ENCODE measurements at places on chromosomes 1 and 21.

DNA sequence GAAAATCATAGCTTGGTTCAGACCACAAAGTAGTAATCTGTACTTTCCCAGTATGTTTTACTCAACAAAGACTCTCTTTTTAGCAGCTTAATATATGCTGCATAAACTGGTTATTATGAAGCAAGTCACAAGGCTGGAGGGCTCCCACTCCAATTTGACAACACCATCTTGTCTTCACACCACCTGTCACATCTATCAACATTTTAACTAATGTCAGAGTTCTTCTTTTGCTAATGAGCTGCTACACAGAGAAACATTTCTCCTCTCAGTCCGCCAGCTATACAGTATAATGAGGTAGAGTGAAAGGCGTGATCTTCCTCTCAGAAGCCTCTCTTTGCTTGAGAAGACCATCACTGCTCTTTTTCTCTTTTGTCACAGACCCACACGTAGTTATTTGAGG, 230.1 kb downstream of the BARHL2 start:
- DNase-seq, result no peak

DNA sequence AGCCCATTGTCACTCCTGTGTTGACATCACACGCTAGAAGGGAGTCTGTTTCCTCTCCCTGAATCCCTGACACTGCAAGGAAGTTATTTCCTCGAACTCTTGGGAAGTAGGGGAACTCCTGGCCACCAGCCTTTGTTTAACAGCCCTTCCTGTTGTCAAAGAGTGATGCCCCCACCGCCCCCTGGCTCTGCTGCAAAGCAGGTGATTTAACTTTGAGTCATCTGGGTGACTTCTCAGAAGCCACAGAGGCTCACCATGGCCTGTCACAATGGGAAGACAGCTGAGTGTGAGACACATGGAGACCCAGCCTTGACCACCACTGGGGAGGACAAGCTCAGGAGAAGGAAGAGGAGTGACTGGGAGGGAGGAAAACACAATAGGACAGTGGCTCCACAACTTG, 182.8 kb downstream of the PSMG1 start:
- DNase-seq, result no peak

DNA sequence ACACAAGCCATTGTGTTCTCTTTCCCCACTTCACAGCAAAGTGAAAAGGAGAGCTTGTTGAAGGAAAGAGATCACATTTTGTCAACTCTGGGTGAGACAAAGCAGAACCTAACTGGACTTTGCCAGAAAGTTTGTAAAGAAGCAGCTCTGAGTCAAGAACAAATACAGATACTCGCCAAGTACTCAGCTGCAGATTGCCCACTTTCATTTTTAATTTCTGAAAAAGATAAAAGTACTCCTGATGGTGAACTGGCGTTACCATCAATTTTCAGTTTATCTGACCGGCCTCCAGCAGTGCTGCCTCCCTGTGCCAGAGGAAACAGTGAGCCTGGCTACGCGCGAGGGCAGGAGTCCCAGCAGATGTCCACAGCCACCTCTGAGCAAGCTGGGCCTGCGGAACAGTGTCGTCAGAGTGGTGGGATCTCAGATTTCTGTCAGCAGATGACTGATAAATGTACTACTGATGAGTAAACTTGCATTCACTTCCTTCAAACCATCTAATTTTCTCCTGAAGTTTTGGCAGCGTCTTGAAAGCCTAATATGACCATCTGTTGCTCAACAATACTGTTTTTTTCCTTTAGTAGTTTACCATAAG, 43.7 kb downstream of the BACH1 start:
- DNase-seq, result no peak

DNA sequence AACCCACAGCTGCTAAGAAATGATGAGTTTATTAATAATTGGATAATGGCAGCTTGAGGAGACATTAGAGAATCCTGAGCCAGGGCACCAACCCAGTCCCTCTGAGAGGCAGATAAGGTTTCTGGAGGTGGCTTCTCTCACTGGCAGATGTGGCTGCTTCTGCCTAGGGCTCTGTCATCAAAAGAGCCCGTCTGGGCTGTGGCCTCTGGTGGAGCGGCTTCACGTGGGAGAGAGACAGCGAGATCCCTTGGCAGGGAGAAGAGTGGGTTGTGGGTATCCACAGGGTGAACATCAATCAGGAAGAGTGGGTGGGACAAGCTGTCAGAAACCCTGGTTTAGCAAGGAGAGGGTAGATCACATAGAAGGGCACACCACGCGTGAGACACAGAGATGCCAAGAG, 30.0 kb downstream of the VWA5B1 start:
- no peak for DNase-seq

GRCh38 chr1:13528320-13528719, 14.5 kb upstream of the LRRC38 start:
- no peak for DNase-seq

Data from GM19239 (cell line).